ENCODE measurements at places on chromosomes 12 and 14. TPM values are rescaled to one million over a fixed set of nuclear protein-coding genes. Genes with fewer than 3 reads are reported as not detected.

DNA sequence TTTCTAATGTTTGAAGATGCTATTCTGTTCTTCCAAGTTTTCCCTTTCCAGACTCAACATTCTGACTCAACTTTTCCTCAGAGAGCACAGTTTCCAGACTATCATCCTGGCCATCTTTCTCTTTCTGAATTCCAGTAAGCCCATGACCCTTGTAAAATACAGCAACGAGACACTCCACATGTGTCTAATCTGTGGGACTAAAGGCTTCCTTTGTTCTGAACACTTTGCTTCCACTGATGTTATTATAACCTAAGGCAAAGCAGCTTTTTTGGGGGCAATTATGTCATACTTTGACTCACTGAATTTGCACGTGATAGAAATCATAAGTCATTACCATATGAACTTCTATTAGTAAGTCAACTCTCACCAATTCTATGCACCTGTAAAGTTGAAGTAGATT, 6.3 kb upstream of the ART4 start:
- no peaks in the 10 kb centered on the region for H3K36me3 ChIP-seq
- peak overlapping the region; percentile 53 for H3K27ac ChIP-seq
- peaks cover 41% of the 10 kb centered on the region for H3K4me1 ChIP-seq
- peak; percentile 98 for DNase-seq

DNA sequence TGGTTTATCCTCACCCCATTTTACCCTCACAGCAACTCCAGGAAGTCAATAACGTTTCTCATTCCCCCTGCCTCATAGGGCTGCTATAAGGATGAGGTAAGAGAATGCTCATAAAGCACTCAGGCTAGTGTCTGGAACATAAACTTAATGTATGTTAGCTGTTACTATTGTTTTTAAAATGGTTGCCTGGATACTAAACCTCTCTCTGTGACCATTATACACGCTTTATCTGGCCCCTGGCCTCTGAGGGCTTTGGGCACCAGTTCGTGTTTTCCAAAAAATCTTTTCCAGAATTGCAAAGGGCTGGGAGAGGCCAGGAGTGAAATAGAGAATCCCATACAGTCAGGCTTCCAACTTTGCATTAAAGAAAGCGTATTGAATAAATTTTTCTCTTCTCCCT, 113.9 kb downstream of the KTN1 start:
- no peak for DNase-seq
- peaks cover 21% of the 10 kb centered on the region for H3K4me1 ChIP-seq
- H3K36me3 ChIP-seq: peaks cover 3% of the 10 kb centered on the region
- no peak overlapping the region for H3K27ac ChIP-seq
- no peaks in the 10 kb centered on the region for H3K27me3 ChIP-seq

GRCh38 chr12:69396041-69396440, 36.5 kb downstream of the YEATS4 start:
- H3K4me3 ChIP-seq: no peak overlapping the region
- H3K4me1 ChIP-seq: no peaks in the 10 kb centered on the region
- H3K27me3 ChIP-seq: no peaks in the 10 kb centered on the region
- no peak for DNase-seq

The KRT74 gene
- total RNA-seq: not detected

GRCh38 chr12:47107926-47108325, 28.2 kb upstream of the AMIGO2 start:
- no peaks in the 10 kb centered on the region for H3K27me3 ChIP-seq
- no peak for DNase-seq
- H3K27ac ChIP-seq: no peak overlapping the region
- H3K36me3 ChIP-seq: no peaks in the 10 kb centered on the region
- no peaks in the 10 kb centered on the region for H3K4me1 ChIP-seq

DNA sequence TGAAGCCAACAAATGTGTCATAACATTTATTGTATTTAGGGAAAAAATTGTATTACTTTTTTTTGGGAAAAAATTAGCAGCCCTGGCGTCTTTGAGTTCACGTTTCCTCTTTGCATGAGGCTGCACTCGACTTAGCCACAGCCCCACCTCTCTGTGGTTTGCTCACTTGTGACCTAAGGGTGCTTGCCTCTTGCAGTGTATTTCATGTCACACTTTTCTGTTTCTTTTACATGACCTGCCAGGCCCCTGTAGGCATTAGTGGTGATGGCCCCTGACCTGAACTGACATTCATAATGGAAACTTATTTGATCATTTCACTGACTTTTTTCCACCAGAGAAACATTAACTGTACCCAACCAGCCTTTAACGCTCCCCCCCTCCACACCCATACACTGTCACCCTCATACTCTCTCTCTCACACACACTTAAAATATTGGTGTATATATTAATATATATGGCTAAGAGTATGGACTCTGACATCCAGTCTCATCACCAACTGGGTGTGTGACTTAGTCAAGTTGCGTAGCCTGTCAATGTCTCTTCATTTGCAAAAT, 122.9 kb downstream of the PRKCH start:
- H3K36me3 ChIP-seq: peaks cover 6% of the 10 kb centered on the region
- no peaks in the 10 kb centered on the region for H3K27me3 ChIP-seq
- no peak overlapping the region for H3K27ac ChIP-seq
- no peak overlapping the region for H3K4me3 ChIP-seq
- DNase-seq: no peak
- H3K4me1 ChIP-seq: peaks cover 9% of the 10 kb centered on the region

DNA sequence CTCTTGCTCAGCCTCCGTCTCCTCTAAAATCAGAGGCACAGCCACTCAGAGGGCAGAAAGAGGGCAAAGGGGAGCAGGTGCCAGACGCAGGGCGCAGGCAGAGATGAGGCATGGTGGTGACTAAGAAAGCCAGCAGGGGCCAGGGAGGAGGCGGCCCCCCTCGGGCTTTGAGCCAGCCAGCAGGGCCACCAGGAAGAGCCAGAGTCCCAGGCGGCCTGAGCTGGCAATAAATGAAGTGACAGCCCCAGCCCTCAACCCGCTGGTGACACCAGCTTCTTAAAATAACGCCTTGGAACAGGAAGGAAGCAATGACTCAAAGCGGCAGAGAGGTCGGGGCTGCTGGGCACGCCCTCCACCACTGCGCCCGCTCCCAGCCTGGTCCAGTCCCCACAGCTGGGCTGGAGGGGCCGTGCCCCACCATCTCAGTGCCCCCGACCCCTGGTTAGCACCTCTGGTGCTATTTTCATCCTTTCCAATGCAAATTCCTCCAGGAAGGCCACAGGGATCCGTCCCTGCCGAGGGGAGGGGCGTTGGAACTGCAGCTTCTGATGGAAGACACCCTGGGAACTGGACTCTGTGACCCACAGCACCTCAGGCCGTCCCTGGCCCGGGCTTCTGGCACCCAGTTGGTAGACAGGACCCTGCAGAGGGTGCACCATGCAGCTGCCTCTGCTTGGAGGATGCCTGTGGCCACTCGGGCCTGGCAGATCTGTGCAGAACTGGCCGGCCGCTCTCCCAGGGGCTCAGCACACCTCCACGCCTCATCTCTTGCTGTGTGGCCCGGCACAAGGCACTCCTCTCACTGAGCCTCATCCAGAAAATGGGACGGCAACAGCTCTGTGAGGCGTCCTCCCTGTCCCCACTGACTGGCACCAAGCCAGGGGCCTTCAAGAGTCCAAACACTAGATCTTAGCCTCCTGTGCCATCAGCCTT, 113.7 kb downstream of the NCOR2 start:
- H3K27ac ChIP-seq: peak overlapping the region; percentile 81
- peaks cover 29% of the 10 kb centered on the region for H3K4me1 ChIP-seq
- H3K4me3 ChIP-seq: no peak overlapping the region
- H3K27me3 ChIP-seq: no peaks in the 10 kb centered on the region

The GPR162 gene
- total RNA-seq: 13.7 TPM

DNA sequence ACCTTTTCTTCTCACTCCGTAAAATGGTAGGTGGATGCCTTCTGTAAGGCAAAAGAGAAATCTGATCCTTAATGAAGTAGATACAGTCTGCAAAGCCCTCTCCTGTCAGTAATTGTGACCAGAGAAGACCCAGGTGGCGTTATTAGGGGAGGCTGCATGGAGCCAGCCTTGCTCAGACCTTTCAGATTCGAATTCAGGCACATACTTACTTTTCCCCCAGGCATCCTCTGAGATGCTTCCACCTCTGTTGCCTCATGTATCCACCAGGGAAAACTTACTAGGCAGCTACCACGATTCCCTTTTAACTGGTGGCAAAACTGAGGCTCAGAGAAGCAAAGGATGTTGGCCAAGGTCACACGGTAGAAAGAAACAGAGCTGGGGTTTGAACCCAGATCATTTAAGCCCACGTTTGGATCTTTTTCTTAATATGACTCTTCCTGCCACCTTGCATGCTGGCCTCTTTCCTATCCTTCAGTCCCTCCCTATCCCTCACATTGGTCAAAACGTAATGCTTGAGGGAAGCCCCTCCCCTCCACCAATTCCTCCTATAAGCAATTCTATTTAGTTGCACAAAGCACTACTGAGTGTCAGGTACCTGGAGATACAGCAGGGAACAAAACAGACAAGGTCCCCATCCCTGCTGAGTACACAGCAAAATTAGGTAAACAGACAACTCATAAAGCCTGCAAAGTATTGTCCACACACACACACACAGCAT, 179.4 kb downstream of the KSR2 start:
- no peak for DNase-seq
- no peaks in the 10 kb centered on the region for H3K36me3 ChIP-seq

The SLC17A8 gene
- total RNA-seq: not detected

GRCh38 chr12:130826151-130826801, 12.8 kb downstream of the STX2 start:
- H3K27ac ChIP-seq: no peak overlapping the region
- H3K27me3 ChIP-seq: no peaks in the 10 kb centered on the region
- no peaks in the 10 kb centered on the region for H3K36me3 ChIP-seq
- peak; percentile 7 for DNase-seq

Measured in endothelial cell of umbilical vein (primary cell).